Lung (tissue), 17 donors: ENCODE measurements at places on chromosomes 6 and 20.

GRCh38 chr6:168450917-168451316, 9.9 kb downstream of the SMOC2 start:
- no peak overlapping the region for H3K4me3 ChIP-seq
- no peaks in the 10 kb centered on the region for H3K36me3 ChIP-seq
- peaks cover 18% of the 10 kb centered on the region for H3K27me3 ChIP-seq
- no peak overlapping the region for H3K27ac ChIP-seq
- H3K4me1 ChIP-seq = no peaks in the 10 kb centered on the region

GRCh38 chr6:2232445-2232844, 13.0 kb downstream of the GMDS start:
- H3K4me1 ChIP-seq = no peaks in the 10 kb centered on the region
- H3K27me3 ChIP-seq = no peaks in the 10 kb centered on the region
- no peak for DNase-seq
- H3K36me3 ChIP-seq = no peaks in the 10 kb centered on the region
- H3K27ac ChIP-seq = no peak overlapping the region

- H3K4me3 ChIP-seq = no peak overlapping the region
- H3K27ac ChIP-seq = no peak overlapping the region
- H3K36me3 ChIP-seq = no peaks in the 10 kb centered on the region
- no peaks in the 10 kb centered on the region for H3K27me3 ChIP-seq
- H3K4me1 ChIP-seq = peaks cover 2% of the 10 kb centered on the region
These were observed 80.0 kb downstream of the TRMT11 start for GRCh38 chr6:126066053-126067048.

- no peaks in the 10 kb centered on the region for H3K4me1 ChIP-seq
- H3K36me3 ChIP-seq = no peaks in the 10 kb centered on the region
- H3K27me3 ChIP-seq = peaks cover 12% of the 10 kb centered on the region
- no peak overlapping the region for H3K4me3 ChIP-seq
- no peak for DNase-seq
These were observed 86.1 kb upstream of the EYA2 start for GRCh38 chr20:46808565-46808964.

DNA sequence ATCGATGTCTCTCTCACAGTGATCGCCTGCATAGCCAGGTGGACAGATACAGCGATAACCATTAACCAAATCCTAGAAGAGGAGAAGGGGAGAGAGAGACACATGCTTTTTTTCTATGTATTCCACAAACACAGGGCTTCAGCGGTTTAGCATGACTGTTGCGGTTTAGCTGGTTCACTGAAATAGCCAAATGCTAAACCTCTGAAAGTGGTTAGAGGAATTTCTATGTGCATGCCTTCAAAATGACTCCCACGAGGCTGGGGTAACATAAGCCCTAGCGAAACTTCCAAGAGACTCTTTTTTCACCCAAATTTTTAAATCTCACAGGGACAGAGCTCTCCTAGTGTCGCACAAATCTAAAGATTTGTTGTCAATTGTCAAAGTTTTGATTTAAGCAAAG, 25.1 kb downstream of the JAG1 start:
- no peak overlapping the region for H3K27ac ChIP-seq
- peaks cover 47% of the 10 kb centered on the region for H3K36me3 ChIP-seq
- no peaks in the 10 kb centered on the region for H3K27me3 ChIP-seq
- no peak for DNase-seq
- H3K4me1 ChIP-seq = peaks cover 34% of the 10 kb centered on the region

DNA sequence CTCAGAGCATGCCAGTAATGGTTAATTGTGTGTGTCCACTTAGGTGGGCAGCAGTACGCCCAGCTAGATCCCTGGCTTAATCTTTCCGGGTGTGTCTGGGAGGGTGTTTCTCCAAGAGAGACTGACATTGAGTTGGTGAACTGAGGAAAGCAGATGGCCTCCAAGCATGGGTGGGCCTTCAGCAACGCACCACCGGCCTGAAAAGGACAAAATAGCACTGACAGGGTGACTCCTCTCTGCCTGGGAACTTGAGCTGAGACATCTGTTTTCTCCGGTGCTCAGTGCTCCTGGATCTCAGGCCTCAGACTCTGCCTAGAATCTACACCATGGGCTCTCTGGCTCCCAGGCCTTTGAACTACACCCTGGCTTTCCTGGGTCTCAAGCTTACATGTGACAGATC, 43.2 kb downstream of the C6orf118 start:
- no peaks in the 10 kb centered on the region for H3K36me3 ChIP-seq
- no peak overlapping the region for H3K27ac ChIP-seq
- no peak for DNase-seq

DNA sequence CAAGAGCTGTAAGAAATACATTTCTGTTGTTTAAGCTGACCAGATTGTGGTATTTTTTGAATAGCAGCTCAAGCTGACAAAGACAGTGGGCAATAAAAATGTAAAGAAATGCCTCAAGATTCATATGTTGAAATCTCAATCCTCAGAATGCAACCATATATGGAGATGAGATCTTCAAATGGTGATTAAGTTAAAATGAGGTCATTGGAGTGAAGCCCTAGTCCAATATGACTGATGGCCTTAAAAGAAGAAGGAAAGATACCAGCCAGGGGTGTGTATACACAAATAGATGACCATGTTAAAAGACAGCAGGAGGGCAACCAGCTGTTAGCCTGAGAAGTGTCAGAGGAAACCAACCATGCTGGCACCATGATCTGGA, 7.1 kb upstream of the DDO start:
- no peaks in the 10 kb centered on the region for H3K36me3 ChIP-seq
- H3K4me1 ChIP-seq = no peaks in the 10 kb centered on the region
- H3K27me3 ChIP-seq = no peaks in the 10 kb centered on the region
- H3K4me3 ChIP-seq = no peak overlapping the region

DNA sequence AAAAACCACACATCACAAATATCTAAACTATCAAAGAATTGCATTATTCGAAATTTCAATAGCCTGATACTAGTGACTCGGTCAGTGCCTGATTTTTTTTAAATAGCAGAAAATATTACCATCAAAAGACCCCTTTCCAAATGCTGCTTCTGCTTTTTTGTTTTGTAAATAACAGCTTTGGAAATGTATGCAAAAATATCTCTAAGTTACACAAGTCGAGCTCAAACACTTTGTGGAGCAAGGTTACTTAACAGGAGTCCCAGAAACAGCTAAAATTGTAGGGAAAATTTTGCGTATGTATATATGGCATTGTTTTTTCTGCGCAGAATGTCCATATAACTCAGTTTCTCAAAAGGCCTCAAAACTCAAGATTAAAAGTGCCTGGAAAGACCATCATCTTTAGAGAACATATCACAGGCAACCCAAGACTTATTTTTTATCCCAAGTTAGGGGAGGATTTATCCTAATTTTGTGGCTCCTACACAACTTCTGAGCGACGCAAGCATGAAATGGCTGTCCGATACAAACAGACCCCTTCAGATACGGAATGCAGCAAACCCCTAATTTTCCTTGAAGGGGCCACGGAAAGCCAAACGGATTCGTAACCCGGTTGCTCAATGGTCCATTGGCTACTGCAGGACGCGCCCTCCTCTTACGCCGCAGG, 1.3 kb downstream of the CEP85L start:
- no peaks in the 10 kb centered on the region for H3K27me3 ChIP-seq
- DNase-seq = peak; percentile 88
- H3K4me1 ChIP-seq = no peaks in the 10 kb centered on the region
- peak overlapping the region; percentile 100 for H3K27ac ChIP-seq
- peak overlapping the region; percentile 98 for H3K4me3 ChIP-seq

DNA sequence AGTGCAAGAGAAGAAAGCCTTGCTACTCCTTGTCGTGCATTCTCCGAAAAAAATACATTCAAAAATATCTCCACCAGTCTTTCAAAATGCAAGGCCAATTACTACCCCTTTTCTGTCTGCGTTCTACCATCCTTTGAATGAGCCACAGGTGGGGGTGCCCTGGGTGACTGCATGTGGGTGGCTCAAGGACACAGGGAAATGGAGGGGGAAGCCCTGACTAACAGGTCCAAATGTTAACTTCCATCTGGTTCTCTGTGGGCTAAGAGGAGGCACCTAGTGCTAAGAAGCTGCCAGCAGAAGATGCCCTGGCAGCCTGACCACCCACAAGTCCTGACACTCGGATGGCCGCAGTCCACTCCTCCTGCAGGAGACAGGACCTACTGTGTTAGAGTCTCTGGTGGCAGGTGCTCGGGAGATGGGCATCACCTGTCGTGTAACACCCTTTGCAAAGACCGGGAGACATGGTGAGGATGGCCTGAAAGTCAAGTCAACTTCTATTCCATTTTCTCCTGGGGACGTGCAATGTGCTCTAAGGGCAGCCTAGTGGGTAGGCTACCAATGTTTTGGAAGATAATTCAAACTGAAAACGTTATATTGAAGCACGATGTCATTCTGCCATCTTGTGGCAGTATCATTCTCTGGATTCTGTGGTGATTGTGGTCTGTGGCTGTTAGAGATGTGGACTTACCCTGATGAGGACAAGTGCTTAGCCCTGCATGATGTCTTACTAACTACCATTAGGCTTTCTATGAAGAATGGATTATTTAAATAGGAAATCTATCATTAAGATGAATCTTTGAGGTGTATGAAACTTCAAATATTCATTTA, 27.4 kb upstream of the IGF2R start:
- no peaks in the 10 kb centered on the region for H3K27me3 ChIP-seq
- no peaks in the 10 kb centered on the region for H3K4me1 ChIP-seq
- H3K27ac ChIP-seq = no peak overlapping the region
- H3K4me3 ChIP-seq = no peak overlapping the region
- no peaks in the 10 kb centered on the region for H3K36me3 ChIP-seq

- no peak overlapping the region for H3K4me3 ChIP-seq
- H3K27me3 ChIP-seq = no peaks in the 10 kb centered on the region
- DNase-seq = no peak
These were observed 593.7 kb upstream of the MMS22L start for GRCh38 chr6:97876711-97877110.

DNA sequence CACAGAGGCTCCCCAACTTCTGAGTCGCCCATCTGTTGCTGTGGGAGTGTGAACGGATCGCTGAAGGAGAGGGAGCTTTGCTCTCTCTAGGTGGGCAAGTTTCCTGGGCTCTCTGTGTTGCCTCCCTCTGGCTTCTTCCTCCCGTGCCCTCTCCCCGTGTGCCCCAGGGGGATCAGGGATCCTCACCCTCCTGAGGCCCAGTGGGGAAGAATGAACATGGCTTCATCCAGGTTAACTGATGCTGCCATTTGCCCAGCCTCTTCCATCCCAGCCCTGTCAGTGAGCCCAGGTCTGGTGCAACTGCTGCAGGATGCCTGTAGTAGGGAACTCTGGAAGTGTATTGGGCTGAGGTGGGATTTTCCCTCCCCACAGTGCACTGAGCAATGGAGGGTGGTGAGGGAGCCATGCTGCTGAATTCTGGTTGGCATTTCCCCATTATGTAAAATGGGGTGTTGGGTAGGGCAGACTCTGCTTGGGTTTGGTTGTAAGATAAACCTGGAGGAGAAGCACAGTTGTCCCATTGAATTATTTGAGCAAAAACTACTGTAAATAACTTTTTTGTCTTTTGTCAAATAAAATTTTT, 12.1 kb upstream of the RAB5IF start:
- no peak for DNase-seq
- H3K4me3 ChIP-seq = no peak overlapping the region
- H3K27ac ChIP-seq = no peak overlapping the region
- peaks cover 18% of the 10 kb centered on the region for H3K36me3 ChIP-seq
- H3K27me3 ChIP-seq = no peaks in the 10 kb centered on the region

DNA sequence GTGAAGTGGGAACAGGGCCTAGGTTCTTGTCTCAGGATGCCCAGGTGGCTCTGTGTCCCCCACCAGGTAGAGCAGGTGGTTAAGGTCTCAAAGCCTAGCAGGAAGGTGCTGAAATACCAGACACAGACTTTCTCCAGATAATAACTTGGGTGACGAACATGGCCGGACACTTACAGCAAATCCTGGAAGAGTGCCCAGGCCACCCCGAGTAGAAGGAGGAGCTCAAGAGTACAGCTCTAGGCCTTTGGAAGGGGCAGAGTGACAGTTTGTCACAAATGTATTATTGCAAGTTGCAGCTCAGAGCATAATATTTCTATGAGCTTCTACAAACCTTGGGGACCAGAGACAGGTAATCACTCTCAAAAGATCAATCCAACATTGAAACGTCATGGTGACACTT, 251.6 kb upstream of the SOX4 start:
- DNase-seq = peak; percentile 69
- no peaks in the 10 kb centered on the region for H3K27me3 ChIP-seq
- no peaks in the 10 kb centered on the region for H3K36me3 ChIP-seq
- H3K27ac ChIP-seq = peak overlapping the region; percentile 91
- H3K4me3 ChIP-seq = no peak overlapping the region

- no peaks in the 10 kb centered on the region for H3K4me1 ChIP-seq
- peaks cover 3% of the 10 kb centered on the region for H3K36me3 ChIP-seq
- DNase-seq = no peak
- H3K27me3 ChIP-seq = no peaks in the 10 kb centered on the region
These were observed 157.1 kb upstream of the THEMIS start for GRCh38 chr6:128057946-128058345.

- H3K4me3 ChIP-seq = no peak overlapping the region
- no peaks in the 10 kb centered on the region for H3K4me1 ChIP-seq
- H3K36me3 ChIP-seq = no peaks in the 10 kb centered on the region
- H3K27ac ChIP-seq = no peak overlapping the region
- DNase-seq = no peak
These were observed 221.3 kb downstream of the QKI start for GRCh38 chr6:163635731-163636364.

DNA sequence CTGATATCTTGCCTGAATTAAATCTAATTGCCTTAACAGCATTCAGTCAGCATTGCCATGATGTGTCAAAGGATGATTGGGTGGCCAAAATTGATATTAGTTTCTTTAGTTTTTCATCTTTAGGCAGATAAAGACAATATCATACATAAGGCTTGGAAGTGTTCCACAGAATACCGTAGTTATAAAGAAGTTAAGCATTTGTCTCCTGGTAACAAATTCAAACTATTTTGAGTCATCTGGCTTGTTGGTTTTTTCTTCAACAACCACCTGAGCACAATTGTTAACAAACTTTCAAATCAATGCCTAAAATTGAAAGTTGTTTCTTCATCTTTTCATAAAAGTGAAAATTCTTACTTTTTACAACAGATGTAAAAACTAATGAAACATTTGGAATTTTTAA, 47.5 kb upstream of the ADGRF5 start:
- H3K27ac ChIP-seq = no peak overlapping the region
- DNase-seq = no peak
- no peaks in the 10 kb centered on the region for H3K27me3 ChIP-seq
- H3K4me1 ChIP-seq = no peaks in the 10 kb centered on the region

DNA sequence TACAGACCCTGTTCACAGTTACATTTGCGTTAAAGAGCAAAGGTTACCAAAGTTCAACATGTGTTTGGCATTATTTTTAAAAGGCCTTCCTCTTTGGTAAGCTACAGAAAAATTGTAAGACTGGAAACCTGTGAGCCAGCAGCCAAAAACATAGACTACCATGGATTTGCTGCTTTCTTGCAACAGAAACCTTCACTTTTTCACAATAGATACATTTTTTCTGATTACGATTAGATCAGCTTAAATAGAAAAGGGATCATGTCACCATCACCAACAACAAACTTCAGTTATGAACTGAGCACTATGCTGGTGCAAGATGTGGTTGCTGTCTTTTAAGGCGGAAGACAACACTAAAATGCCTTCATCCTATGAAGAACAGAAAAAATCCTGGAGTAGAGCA, 112.3 kb upstream of the MARCKS start:
- DNase-seq = no peak
- no peaks in the 10 kb centered on the region for H3K36me3 ChIP-seq
- H3K27ac ChIP-seq = no peak overlapping the region
- H3K4me1 ChIP-seq = no peaks in the 10 kb centered on the region
- H3K27me3 ChIP-seq = no peaks in the 10 kb centered on the region
- H3K4me3 ChIP-seq = no peak overlapping the region
